ENCODE measurements at places on chromosomes 1 and 21.

DNA sequence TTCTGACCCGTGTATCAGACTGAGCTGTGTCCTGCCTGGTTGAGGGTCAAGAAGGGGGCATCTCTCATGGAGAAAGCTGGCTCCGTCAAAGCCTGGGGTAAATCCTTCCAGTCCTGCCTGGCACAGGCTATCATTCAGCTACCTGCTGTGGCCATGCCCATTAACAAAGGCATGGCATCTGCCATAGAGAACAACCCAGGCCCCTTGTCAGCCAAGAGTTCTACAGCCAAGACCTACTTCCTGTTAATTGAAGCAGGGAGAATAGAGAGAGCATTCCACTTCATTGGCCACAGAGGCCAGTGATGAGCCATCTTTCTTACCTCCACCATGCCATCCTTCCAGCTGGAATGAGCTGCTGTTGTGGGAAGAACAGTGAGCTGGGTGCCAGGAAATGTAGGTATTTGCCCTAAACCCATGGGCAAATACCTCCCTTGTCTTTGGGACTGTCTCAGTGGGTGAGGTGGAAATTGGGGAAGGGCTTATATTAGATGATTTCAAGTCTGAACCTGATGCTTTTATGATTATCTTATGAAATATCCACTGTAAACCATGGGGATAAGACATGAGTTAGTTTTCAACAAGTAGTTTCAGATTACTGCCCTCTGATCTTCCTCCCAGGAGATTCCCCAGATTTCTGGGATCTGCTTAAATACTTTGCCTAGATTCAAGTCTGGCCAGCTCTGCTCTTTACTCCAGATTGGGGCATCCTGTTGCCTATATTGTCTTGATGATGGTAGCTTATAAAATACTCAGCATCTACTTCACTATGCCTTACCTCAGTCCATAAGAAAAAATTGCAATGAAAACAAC is 11.2 kb upstream of the KCNQ4 start:
- DNase-seq, result no peak

DNA sequence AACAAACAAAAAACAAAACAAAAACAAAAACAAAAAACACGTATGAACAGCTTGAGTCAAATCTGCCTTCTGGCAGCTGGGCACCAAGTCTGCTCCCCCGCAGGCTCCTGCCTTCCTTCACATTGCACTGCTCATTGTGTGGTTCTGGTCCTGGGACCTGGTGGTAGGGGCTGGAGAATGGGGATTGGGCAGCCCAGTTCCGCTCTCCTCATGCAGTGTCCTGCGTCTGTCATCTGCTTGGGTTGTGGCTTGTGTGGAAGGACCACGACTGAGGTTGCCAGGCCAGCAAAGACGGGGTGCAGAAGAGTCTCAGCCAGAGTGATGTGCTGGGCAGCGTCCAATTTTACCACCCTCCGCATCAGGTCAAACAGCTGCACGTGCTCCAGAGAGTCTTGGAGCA is 11.1 kb downstream of the OR2AJ1 start:
- DNase-seq, result no peak

- DNase-seq, result no peak
Measured at GRCh38 chr1:234565132-234565531, 44.8 kb downstream of the IRF2BP2 start.

- no peak for DNase-seq
Measured at GRCh38 chr1:81517987-81518386, 282.7 kb upstream of the ADGRL2 start.

GRCh38 chr1:153536012-153536670 is 350 bp upstream of the S100A6 start:
- peak; percentile 65 for DNase-seq

GRCh38 chr1:219171192-219171935 is 2.3 kb upstream of the LYPLAL1 start:
- DNase-seq, result no peak

DNA sequence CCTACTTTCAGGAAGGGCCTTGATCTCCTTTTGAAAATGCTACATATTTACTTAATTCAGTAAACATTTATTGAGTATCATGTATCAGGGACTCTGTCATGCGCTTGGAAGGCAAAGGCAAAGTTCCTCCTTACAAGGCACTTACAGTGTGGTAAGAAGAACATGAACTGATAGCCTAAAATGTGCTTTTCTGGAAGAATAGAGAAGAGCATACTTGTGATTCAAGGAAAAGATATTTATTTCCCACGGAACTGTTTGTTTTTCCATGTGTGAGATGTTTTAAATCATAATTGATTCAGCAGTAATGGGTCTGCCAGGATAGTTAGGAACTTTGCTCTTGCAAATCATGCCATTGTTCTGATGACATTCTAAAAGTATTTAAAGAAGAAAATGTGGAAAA is 110.1 kb upstream of the ZNHIT6 start:
- DNase-seq, result no peak

DNA sequence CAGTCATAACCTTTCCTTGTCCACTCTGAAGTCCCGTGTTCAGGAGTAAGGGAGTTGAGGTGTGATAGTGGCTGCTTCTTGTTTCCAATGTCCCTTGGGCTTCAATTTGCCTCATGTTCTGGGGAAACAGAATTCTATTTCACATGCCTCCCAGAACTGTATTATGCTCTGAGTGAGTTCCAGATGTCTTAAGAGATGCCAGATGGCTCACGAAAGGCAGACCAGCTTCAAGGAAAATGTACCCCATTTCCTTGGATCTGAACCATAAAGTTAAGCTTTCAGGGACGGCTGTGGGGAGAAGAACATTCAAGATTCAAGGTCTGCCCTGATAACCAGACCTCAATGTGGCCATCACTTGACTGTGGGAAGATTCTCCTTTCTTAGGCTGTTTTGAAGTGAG is 42.4 kb downstream of the C1orf87 start:
- no peak for DNase-seq

GRCh38 chr1:160537714-160538665 is 14.9 kb upstream of the SLAMF6 start:
- DNase-seq, result no peak

GRCh38 chr1:85203573-85204171 is 2.9 kb upstream of the SYDE2 start:
- no peak for DNase-seq

DNA sequence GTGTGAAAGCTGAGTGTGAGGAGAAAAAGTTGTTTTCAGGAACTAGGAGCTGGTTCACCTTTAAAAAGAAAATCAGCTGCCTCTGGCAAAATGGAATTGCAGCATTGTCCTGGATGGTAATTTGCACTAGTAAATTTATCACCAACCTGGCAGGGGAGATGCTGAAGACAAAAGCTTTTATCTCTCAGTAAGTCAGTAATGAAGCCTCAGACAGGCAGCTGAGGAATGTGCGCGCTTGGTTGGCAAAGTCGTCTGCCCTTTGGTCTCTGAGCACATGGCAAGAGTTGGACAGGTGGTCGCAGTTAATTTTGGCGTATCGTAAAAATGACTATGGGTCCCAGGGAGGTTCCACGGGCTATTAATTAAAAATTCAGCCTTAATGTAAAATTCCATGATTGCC is 131.9 kb downstream of the BACH1 start:
- DNase-seq, result no peak

DNA sequence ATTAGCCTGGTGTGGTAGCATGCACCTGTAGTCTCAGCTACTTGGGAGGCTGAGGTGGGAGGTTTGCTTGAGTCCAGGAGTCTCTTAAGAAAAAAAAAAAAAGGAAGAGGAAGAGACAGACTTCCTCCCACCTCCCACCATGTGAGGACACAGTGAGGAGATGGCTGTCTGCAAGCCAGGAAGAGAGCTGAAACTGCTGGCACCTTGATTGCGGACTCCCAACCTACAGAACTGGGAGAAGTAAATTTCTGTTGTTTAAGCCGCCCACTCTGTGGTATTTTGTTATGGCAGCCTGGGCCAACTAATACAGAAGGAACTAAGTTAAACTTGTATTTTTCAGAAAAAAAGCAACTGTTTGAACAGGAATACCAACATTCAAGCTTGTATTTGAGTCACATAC is 21.7 kb downstream of the DOP1B start:
- no peak for DNase-seq

- no peak for DNase-seq
Measured at GRCh38 chr21:20996421-20997310, 1.5 kb upstream of the NCAM2 start.

GRCh38 chr21:28738882-28739281 is 253.8 kb downstream of the LTN1 start:
- no peak for DNase-seq

GRCh38 chr1:217088521-217089284 is 365.5 kb upstream of the ESRRG start:
- no peak for DNase-seq

GRCh38 chr1:28830814-28831213 is 18.8 kb downstream of the OPRD1 start:
- no peak for DNase-seq

GRCh38 chr1:34087986-34088385 is 77.0 kb downstream of the CSMD2 start:
- no peak for DNase-seq

- no peak for DNase-seq
Measured at GRCh38 chr1:221868593-221869303, 126.9 kb upstream of the DUSP10 start.

- no peak for DNase-seq
Measured at GRCh38 chr1:165483412-165483811, 38.5 kb upstream of the RXRG start.

DNA sequence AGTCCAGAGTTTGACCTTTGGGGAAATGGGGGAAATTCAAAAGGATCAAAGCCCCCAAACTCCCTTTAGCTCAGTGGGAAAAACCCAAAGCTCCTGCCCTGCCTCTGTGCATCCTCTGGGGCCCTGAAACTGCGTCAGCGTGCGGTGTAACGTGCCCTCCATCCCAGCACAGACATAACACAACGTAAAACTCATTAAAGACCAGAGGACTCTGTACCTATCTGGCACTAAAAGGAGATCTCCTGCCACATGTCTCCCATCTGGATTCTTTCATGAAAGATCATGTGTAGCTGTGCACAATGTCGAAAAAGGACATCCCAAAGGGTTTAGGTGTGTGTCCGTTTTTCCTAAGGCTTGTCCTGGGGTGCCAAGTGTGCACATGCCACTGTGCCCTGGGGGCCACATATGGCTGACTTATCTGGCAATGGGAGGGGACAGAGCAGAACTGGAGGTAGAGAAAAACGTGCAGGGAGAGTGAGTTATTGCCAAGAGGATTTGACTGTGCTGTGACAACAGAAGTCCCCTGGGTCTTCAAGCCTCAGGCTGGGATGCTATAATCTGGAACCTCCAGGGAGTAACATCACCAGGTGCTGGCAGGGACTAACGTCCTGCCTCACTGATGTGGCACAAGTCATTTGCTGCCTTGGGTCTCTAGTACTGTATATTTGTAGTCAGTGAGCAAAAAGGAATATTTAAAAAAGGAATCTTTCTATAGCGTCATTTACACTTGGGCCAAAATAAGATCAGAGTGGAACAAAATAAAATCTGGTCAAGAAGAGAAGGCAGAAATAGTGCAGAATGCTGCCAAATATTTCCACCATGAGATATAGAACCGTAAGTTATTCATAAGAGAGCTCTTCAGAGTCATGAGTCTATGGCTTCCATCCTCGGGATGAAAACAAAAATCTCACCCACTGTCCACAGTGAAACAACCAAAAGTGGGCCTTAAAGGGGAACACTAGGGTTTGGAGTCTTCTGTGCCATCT is 52.3 kb downstream of the ITPKB start:
- no peak for DNase-seq

GRCh38 chr1:20699558-20699957 is 18.2 kb downstream of the KIF17 start:
- no peak for DNase-seq

DNA sequence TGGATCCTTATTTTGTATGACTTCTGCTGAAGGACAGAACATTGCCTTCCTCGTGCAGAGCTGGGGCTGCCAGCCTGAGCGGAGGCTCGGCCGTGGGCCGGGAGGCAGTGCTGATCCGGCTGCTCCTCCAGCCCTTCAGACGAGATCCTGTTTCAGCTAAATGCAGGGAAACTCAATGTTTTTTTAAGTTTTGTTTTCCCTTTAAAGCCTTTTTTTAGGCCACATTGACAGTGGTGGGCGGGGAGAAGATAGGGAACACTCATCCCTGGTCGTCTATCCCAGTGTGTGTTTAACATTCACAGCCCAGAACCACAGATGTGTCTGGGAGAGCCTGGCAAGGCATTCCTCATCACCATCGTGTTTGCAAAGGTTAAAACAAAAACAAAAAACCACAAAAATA is 27.5 kb upstream of the KDM4A start:
- DNase-seq, result no peak

DNA sequence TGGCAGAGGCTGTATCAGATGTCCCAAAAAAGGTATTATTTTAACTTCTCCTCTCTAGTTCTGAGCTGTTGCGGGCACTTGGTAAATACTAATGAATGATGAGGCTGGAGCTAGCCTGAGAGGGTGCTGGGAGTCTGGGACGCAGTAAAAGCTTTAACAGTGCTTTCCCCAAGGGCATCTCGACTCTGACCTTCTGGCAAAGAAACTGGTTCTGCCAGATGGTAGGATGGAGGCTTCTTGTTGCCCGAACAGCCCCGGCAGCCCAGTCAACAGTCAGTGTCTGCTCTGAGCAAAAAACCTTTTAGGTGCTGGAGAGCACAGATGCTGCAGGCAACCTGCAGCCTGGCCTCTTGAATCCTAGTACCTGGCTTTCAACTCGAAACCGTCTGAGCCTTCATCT is 2.5 kb upstream of the PNRC2 start:
- DNase-seq, result no peak

- no peak for DNase-seq
Measured at GRCh38 chr21:16457498-16457897, 727.7 kb downstream of the USP25 start.

- DNase-seq, result no peak
Measured at GRCh38 chr1:228919914-228920313, 184.6 kb downstream of the RHOU start.

DNA sequence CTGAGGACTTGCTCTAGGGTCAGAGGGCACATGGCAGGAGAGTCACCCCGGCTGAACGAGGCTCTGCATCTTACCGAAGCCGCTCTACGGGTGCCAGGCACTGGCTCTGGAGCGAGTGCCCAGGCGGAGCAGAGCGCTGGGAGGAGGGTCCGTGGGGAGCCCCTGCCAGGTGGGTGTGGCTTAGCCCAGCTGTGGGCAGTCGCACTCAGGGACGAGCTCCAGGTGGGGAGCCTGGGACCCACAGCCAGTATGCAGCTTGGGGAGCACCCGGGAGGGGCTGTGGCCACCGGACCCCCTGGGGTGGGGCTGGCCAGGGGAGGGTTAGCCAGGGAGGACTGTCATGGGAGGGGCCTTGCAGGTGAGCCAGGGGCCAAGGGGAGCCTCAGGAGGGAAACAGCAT is 3.8 kb downstream of the AGRN start:
- no peak for DNase-seq

DNA sequence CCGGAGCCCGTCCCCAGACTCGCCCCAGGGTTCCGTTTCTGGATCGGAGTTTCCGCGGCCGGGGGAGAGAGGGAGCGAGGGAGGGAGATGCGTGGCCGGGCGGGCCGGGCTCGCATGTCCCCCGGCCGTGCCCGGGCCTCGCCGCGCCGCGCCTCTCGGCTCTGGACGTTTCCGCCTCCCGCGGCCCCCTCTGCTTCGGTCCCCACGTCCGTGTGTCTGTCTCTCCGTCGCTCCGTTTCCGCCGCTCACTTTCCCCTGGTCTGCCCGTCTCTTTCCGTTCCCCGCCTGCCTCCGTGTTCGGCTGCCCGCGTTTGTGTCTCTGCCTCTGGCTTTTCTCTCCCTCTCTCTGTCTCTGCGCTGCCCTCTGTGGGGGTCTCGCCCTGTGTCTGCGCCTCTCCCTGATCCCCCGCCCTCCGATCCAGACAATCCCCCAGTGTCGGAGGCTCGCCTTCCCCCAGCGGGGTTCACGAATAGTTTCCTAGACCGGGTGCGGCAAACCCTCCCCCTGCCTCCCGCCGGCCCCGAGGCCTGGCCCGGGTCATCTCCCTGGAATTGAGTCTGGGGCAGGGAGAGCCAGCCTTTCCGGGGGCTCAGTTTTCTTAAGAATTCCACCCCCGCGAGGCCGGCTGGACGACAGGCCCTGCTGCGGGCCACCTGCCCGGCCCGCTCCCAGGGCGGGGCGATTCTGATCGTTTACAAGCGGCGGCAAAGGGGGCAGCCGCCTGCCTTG is 735 bp downstream of the NBL1 start:
- DNase-seq, result peak; percentile 45
